ENCODE measurements at places on chromosomes 1 and 21.

DNA sequence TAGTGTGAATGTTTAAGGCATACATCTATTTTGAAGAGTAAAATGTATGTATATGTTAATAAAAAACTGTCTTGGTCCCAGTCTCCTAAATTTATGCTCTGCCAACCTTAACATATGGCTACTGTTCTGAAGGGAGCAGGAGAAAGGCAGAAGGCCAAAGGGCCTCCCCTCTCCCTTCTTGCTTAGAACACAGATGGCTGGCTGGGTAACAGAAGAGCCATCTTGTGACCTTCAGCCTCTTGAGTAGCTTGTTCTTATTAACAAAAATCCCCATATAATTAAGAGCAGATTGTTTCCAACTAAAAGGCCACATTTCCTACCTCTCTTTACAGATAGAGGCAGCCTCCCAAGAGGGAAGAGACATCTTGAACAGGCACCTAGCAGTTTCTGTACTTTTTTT lies 36.1 kb downstream of the EPB41 start:
- DNase-seq, result no peak

DNA sequence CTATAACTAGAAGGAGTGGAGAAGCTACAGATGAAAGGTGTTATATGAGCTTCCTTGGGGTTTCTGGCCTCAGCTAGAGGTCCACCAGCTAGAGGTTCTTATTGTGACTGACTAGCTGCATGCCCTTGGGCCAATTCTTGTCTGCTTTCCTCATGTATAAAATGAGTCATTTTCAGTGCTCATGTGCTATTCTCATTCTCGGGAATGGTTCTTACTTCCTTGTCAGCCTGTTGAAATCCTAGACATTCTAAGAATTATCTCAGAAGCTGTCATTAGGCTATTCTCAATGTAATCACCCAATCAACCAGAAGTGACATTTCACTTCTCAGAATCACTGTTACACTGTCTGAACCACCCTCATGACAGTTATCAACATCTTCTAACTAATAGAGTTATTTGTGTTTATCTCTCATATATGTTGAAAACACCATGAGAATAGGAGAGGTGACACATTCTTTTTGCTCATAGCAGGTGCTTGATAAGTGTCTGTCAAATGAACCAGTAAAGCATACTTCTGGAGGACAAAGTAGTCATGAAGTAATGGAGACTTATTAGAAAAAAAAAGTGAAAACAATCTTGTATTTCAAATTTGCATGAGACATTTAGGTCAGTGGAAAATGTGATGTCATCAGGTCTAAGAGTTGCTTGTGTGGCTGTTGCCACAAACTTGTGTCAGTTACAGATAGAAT lies 122.8 kb upstream of the IVNS1ABP start:
- peak; percentile 5 for DNase-seq

- DNase-seq, result no peak
Measured at GRCh38 chr1:67970088-67970487, 80.3 kb downstream of the DIRAS3 start.

DNA sequence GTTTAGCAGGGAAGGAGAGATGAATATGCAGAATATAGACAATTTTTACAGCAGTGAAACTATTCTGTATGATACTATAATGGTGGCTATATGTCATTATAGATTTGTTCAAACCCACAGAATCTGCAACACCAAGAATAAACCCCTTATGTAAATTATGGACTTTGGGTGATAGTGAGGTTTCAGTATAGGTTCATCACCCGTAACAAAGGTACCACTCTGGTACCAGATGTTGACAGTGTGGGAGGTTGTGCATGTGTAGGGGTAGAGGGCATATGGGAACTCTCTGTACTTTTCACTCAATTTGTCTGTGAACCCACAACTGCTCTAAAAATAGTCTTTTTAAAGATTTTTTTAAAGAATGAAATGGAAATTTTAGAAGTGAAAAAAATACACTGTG lies 29.9 kb upstream of the PRDX6 start:
- DNase-seq, result no peak

DNA sequence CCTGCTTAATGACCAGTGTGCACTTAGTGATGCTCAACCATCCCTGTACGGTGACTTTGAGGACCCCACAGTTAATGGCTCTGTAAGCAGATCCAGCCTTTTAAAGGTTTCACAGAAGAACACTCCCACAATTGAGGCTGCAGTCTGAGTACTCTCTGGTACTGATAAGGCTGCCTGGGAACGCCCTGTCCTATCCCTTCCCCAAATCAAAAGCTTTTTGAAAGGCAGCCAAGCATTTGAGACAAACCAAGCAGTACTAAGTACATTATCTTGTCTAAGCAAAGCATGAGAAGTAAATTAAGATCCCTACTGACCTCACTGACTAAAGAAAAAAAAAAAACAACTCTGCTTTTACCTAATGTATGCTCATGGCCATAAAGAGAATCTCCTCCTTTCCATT lies 60.7 kb downstream of the SH3GLB1 start:
- no peak for DNase-seq

DNA sequence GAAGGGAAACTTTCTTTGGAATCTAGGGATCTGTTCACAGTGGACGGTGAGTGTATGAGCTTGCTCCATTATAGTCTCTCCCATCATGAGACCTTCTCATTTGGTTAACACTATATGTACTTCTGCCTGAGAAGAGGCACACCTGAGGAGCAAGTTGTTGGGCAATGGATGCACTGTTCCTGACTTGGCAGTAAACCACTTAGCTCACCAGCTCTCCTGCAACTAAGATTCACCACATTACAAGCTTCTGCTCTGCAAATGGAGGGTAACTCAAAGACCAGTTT lies 10.2 kb downstream of the MACF1 start:
- no peak for DNase-seq

GRCh38 chr1:31441970-31442647 lies 29.1 kb downstream of the SERINC2 start:
- no peak for DNase-seq

GRCh38 chr21:38619992-38620479 lies 121.8 kb upstream of the ERG start:
- no peak for DNase-seq

DNA sequence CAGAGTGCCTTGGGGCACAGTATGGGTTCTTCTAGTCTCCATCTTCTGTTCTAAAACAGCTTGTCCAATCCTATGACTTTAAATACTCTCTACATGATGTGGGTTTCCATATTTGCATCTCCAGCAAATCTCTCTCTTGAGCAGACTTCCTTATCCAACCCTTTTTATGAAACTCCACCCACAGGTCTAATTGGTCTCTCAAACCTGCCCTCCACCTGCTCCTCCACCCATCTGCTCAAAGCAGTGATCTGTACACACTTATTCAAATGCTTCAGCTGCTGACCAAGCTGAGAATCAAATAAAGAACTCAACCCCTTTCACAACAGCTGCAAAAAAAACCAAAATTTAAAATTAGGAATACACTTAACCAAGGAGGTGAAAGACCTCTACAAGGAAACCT lies 11.5 kb downstream of the MCOLN2 start:
- no peak for DNase-seq
